ENCODE measurements at places on chromosomes 12 and 14.
A peak's percentile ranks its signal among the peaks of the same experiment; 100 is the strongest.

GRCh38 chr12:131506426-131506825 is 204.5 kb upstream of the SFSWAP start:
- DNase-seq, result no peak

DNA sequence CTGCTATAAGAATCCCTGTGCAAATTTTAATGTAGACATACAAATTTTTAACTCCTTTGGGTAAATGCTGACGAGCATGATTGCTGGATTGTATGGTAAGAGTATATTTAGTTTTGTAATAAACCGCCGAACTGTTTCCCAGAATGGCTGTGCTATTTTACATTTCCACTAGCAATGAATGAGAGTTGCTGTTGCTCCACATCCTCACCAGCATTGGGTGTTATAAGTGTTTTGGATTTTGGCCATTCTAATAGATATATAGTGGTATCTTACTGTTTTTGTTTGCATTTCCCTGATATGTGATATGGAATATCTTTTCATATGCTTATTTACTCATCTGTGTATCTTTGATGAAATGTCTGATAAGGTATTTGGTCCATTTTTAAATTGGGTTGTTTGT is 23.7 kb downstream of the ETNK1 start:
- DNase-seq, result no peak

DNA sequence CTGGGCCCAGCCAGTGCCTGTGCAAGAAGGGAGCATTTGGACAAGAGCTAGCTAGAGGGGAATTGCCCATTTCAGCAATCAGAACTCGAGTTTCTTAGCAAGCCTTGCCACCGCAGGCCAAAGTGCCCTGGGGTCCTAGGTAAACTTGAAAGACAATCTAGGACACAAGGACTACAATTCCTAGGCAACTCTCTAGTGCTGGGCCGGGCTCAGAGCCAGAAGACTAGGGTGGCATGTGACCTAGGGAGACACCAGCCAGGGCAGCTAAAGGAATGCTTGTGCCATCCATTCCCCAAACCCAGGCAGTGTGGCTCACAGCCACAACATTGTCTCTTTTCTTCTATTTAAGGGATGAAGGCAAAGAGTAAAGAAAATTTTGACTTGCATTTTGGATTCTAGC is 205.0 kb downstream of the BMP4 start:
- no peak for DNase-seq

- no peak for DNase-seq
These were observed 130.7 kb downstream of the TMTC2 start for GRCh38 chr12:82817368-82817767.

DNA sequence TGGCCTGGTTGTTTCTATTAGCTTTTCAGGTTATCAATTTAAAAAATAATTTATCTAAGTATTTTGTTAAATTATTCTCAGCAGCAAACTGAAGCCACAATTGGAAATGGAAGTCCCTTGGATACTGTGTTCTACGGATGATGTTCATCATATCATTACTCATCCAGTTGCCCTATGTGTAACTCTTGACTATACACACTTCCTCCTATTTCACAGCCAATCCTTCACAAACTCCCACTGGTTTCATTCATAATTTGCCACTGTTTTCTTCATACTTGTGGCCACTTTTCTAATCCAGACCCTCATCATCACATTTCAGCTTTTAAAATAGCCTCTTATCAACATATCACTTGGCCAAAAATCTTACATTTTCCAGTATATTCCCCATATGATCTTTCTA is 84.0 kb downstream of the CATSPERB start:
- DNase-seq, result no peak

DNA sequence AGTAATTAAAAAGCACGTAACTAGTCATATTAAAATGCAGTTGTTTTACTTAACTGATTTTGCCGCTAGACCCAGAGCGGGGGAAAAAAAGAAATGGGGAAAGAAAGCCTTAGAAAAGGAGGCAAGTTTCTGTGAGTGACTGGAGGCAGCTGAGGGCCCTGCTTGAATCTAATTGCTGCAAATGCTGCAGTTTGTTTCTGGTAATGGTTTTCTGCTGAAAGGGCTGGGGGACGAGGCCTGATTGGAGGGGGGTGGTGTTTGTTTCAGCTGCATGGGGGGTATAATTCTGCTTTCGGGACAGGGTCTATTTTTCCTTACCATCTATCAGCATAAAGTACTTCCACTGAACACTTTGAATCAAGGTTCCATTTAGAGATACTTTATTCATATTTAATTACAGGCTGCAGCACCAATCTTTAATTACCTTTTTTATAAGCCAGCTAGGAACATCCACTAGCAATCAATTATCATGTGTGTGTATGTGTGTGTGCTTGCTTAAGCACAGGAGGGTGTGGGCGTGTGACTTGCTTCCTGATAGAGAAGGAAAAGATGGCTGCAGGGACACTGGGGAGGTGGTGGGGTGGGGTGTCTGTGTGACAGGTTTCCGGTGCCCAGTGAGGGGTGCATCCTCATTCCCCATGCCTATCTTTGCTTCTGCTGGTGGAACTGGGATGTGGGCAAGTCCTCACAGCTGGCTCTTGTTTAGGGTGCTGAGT is 83.4 kb downstream of the ADCK1 start:
- DNase-seq, result no peak

DNA sequence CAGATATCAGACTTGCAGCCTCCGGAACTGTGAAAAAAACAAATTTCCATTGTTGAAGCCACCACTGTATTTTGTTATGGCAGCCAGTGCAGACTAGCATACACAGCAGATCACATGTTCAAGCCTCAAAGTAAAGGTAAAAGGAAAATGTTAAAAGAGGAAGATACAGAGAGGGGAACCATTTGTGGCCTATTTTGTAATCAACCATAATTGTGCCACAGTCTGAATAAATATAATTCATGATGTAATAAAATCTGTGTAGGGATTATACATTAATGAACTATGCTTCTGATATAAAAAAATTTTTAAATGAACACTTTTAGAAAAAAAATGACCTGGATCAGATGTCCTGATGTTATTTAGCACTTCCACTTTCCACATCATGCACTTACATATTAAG is 79.6 kb downstream of the SLC16A7 start:
- DNase-seq, result no peak

- no peak for DNase-seq
These were observed 444.2 kb downstream of the SNAPC1 start for GRCh38 chr14:62206456-62206855.

- DNase-seq, result no peak
These were observed 55.1 kb upstream of the CMKLR1 start for GRCh38 chr12:108394196-108394595.

DNA sequence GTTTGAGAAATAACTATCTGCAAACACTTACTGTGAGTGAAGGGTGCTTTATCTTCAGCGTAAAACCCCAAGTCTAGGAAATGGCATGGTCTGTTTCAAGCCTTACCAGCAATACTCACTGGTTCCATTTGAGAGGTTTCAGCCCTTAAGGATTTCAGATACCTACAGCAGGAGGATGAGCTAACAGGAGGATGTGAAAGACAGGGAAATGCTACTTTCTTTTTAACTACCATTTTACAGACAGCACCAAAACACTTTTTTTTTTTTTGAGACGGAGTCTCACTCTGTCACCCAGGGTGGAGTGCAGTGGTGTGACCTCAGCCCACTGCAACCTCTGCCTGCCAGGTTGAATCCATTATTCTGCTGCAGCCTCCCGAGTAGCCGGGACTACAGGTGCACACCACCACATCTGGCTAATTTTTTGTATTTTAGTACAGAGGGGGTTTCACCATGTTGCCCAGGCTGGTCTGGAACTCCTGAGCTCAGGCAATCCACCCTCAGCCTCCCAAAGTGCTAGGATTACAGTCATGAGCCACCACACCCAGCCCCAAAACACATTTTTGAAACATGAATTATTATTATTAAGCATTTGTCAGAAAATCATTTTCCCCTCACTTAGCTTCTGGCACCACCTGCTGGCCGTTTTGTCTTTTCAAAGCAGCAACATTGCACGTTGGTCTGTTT is 4.6 kb downstream of the MTRFR start:
- DNase-seq, result peak; percentile 23

DNA sequence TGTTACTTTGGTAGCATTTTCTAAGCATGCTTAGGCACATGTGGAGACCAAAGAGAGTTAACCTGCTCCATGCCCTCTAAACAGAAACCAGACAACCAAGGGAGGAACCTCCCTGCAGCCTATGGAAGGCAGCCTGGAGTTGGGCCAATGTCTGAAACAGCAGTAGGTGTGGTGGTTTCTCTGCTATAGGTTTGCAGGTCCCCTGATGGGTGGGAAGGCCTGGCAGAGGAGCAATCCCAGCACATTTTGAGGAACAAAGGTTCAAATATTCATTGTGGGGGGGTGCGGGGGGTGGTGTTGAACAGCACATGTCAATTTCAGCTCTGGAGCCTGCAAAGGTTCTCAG is 65.4 kb downstream of the DACT1 start:
- no peak for DNase-seq

DNA sequence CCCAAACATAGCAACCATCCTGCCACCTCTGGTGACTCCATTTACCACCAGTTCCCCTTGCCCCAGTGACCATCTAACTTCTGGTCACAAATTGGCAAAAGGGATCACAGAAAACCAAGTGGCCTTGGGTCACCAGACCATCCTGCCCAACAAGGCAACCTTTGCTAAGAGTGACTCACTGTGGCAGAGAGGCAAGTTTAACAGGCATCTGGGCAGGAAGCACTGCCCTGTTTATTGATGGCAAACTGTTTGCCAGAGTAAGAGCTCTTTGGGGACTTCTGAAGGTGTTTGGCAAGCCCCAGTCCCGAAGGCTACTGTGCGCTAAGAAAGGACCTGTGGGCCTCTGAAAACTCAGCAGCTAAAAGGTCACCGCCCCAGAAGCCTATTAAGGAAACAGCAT is 28.2 kb upstream of the TMEM233 start:
- DNase-seq, result no peak

DNA sequence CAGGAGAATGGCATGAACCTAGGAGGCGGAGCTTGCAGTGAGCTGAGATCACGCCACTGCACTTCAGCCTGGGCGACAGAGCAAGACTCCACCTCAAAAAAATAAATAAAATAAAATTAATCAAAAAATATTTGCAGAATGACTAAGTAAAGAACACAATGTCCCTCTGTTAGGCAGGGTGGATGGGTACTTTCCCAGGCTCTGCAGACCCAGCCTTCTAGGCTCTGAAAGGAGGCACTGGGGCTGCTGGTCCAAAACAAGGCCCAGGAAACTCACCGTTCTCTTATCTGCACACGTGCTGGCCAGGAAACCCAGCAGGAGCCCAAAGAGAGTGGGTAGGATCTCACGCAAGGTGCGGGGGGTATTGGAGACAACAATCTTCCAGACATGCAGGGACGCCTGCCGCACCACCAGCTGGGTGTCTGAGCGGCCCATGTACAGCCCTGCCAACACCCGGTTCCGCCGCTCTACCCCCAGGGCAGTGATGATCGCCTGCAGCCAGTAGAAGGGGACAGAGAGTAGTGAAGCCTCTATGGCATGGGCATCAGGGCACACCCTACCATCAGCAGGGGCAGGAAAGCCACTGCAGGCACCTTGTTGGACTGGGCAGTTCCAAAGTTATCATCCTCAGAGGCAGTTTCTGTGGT is 25.8 kb upstream of the RAB35 start:
- no peak for DNase-seq

- DNase-seq, result no peak
These were observed 130.8 kb upstream of the C14orf180 start for GRCh38 chr14:104448721-104449120.

DNA sequence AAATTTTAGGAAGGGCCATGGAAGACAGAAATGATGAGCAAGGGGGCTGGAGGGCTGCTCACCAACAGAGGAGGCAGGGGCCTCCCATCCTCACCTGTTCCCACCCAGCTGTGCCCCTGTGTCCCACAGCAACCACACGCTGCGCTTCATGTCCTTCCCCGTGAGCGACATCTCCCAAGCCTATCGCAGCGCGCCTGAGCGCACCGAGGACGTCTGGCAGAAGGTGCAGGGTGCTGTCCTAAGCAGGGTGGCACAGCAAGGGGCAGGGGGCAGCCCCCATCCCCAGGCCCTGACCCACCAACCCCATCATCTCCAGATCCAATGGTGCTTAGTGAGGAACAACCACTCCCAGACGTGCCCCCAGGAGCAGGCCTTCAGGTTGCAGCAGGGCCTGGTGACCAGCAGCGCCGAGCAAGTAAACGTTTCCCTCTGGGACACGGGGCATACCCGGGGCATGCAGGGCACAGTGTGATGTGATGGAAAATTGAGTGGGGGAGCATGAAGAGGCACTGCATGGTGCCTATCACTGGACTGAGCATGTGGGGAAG is 8.1 kb downstream of the CARMIL3 start:
- no peak for DNase-seq

Data from stimulated activated CD8-positive, alpha-beta memory T cell treated with anti-CD3 and anti-CD28 coated beads, Interleukin-15, amount 100 ng/mL, for 4 hours (primary cell).